ENCODE measurements at places on chromosomes 13 and 19.
A peak's percentile ranks its signal among the peaks of the same experiment; 100 is the strongest.

DNA sequence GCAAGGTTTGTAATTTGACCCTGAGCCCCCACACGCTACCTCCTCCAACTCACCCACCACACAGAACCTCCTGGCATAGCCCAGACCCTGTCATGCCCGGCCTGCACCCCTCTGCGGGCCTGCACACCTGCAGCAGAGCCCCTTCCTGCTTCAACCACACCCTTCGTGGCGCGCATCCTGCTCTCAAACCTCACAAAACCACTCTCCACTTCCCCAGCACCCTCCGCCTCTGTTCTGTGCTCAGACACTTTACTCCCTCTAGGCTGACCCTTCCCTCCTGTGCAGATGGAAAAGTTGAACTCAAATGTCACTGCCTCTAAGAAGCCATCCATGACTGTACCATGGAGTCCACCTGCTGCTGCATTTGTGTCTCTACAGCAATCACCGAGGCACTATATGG lies 28.5 kb downstream of the FAAP24 start:
- no peak for DNase-seq

DNA sequence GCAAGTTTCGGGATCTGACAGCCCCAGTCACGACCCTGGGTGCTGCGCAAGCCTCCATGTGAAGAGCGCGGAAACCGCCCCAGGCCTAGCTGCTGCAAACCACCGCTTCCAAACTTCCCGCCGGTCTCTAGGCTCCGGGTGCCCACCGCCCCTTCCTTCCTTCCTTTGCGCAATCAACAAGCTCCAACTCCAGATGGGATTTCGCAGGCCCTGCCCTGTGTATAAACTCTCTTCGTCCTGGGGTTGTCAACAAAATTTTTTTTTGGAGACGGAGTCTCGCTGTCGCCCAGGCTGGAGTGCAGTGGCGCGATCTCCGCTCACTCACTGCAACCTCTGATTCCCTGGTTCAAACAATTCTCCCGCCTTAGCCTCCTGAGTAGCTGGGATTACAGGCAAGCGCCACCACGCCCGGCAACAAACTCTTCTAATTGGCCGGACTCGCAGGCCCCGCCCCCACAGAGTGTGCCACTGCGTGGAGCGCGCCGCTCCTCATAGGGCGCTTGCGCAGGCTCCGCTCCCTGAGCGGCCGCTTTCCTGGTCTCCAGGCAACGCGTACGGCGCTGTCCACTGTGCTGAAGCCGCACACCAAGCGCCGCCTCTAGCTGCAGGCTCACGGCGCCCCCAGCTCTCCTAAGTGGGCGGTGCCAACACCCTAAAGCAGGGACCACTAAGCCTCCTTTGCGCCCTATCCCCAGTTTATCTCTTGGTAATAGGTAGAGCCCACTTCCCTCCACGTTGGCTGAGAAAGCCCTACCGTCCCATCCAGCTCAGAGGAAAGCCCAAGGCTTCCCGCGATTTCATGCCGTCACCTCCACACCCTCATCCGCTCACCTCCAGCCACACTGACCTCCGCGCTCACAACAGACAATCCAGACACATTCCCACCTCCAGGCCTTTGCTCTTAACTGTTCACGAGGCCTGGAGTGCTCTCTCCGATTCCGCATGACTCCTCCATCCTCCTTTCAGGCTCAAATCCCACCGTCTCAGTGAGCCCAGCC lies 5.5 kb upstream of the QTRT1 start:
- DNase-seq: peak; percentile 92

GRCh38 chr13:102236830-102237229 lies 165.0 kb downstream of the FGF14 start:
- DNase-seq: no peak

DNA sequence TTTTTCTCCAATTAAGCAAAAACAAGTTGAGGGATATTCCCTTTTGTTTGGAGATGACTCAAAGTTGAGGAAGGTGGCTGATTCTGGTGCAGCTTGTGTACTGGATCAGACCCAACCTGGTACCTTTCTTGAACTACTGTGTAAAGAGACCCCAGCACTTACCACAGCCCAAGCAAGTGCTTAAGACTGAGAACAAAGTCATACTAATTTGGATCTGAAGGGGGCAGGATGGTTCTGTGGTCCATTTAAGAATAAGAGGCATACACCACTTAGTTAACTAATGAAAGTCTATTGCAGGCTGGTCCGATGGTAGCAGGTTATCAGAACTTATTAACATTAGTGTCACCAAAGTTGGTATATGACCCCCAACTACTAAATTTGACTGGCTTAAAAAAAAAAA lies 6.3 kb downstream of the THSD1 start:
- no peak for DNase-seq

DNA sequence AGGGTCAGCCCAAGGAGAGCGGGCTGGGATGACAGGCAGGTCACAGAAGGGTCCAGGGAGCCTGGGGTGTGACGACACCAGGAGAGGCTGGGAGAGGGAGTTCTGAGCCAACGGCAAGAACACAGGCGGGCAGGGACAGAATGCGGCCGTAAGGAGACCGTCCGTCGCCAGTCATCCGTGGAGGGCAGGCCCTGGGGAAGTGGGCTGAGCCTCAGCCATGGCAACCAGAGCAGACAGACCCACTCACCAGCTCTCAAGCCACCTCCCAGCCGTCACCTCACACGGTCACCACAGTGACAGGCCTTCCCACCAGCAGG lies 3.7 kb upstream of the TMEM86B start:
- no peak for DNase-seq

DNA sequence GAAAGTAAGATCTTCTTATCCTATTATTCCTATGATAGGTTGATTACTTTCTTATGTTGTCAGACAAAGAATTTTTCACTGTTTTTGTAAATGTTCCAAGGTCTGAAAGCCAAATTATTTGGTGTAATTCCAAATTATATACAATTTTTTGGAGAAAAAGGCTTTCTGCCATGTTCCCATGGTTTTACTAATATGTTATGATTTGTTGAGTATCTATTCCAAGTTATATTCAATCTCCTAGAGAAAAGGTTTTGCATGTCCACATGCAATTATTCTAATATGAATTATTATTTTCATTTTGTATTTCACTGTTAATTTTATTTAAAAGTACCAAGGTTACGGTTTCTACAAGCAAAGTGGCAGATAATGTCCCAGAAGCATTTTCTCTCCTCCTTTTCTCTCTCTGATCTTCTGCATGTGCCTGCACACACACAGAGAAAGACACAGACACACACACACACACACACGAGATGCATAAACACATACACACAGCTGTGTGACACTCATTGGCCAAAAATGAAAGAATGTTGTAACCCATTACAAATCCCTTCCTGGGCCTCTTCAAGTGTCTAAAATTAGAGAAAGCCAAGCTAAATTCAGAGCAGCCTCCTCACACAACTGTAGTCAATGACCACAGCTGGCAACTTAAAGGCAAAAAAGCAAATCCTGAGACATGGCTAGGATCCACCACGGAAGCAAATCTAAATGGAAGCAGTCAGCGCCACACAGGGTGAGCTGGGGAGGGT lies 621.0 kb downstream of the EFNB2 start:
- DNase-seq: no peak

DNA sequence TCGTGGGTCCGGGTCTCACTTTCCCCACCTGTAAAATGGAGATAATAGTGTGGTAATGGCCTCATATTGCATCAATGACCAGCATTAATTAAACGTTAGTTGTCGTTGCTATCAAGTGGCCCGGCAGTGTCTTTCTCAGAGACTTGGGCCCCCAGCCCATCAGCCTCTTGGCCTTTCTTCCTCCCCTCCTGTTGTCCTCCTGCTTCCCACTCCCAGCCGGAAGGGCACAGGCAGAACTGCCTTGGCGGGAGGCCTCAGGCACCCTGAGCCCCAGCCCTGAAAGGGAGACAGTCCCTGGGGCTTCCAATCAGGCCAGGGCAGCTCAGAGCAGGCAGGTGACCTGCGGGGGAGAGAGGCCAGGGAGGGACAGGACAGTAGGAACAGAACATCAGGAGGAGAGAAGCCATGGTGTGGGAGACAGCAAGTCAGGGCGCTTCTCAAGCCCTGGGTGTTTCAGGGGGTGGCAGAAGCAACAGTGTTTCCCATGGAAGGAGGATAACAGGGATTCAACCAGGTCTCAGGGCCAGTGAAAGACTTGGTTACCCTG lies 4.6 kb downstream of the MARK4 start:
- no peak for DNase-seq

- peak; percentile 89 for DNase-seq
Measured at GRCh38 chr19:18160971-18161635, 8.1 kb downstream of the PIK3R2 start.

- no peak for DNase-seq
Measured at GRCh38 chr13:109687559-109688448, 98.6 kb downstream of the IRS2 start.

DNA sequence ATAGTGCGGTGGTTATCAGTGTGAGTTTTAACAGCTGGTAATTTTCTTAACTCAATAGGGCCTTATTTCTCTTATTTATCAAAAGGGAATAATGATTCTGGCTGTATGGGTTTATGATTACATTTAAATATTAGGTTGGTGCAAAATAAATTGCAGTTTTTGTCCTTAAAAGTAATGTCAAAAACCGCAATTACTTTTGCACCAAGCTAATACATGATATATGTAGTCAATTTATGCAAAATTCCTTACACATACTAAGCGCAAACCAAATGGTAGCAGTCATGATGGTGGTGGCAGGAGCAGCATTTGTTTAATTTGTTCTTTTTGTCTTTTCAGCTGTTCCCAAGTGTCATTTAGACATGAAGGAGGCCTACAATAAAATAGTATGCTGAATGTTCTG lies 1777.1 kb downstream of the OLFM4 start:
- DNase-seq: no peak

DNA sequence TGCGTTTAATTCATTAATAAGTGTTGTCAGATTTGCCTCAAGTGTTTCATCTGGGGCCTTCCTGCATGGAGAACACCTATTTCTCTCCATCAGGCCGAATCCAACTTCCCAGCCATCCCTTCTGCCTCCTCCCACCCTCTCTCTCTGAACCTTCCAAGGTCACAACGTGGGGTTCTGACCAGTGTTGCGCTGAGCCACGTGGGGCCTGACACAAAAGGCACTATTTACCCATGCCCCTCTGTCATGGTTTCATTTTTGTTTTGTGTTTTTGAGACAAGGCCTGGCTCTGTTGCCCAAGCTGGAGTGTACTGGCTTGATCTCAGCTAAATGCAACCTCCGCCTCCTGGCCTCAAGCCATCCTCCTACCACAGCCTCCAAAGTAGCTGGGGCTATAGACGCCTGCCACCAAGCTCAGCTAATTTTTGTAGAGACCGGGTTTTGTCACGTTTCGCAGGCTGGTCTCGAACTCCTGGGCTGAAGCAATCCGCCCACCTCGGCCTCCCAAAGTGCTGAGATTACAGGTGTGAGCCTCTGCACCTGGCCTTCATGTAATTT lies 8.6 kb upstream of the IRGC start:
- DNase-seq: no peak

DNA sequence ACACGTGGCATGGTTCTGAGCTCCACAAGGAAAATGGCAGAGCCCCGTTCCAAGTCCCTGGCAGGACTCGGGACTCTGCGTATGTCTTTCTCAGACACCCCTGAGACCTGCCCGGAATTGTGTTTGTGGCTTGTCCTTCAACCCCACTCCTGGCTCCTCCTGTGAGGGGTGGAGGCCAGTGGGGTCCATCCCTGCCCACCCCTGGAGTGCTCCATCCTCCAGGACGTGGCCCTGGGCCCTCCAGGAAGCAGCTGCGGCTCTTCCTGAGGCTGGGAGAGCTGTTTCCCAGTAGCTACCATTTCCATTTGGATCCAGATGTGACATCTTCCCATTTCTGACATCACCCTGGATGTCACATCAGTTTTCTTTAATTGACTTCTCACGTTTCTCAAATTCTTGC lies 118.7 kb upstream of the C1QTNF9B start:
- DNase-seq: no peak

- no peak for DNase-seq
Measured at GRCh38 chr13:45092663-45093062, 27.6 kb upstream of the GTF2F2 start.

DNA sequence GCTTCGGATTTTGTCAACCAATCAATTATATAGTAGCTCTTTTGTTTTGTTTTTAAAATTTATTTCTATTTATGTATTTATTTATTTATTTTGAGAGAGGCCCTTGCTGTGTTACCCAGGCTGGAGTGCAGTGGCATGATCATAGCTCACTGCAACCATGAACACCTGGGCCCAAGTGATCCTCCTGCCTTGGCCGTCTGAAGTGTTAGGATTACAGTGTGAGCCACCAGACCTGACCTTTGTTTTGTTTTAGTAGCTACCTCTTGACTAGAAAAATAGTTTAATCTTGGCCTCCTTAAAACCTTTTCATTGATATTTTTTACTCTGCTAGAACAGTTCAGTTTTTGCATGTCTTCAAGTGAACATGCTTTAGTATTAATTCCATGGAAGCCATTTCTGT lies 15.1 kb downstream of the GARRE1 start:
- DNase-seq: no peak

GRCh38 chr19:58581227-58582141 lies 8.3 kb upstream of the MZF1 start:
- peak; percentile 95 for DNase-seq

DNA sequence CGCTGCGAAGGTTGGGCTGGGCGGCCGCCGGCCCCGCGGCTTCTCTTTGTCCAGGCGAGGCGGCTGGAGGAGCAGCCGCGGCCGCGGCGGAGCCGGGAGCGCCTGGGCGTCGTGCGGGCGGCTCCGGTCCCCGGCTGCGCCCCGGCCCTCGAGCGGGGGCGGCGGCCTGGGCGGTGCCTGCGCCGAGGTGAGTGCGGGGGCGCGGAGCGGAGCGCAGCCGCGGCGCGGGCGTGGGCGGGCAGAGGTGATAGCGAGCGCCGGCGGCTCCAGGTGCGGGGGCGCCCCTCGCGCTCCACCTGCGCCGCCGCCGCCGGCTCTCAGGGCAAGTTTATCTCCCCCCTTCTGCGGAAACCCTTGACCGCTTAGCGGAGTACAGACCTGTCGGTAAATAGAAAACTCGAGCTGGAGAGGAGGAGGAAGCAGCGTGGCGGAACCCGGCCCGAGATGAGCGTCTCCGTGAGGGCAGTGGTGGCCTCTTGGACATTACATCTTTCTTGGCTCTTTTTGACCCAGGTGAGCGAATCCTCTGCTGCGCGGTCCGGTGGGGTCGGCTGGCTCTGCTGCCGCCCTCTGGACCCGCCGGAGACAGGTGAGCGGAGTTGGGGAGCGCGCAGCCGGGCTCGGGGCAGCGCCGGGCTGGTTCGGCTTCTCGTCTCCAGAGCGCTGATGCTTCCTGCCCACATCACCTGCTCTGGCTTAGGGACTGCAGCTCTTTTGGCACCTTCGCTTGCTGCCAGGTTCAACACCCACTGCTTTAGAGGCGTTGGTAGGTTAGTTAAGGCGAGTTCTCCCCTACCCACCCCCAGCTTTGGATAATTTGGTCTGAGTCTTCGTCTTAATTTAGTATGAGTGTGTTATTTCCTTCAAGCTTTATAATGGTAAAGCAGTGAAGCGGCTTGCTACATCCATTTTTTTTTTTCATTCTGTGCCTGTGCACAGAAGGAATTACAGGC lies at the start of gene MTUS2:
Gene MTUS2 (plus strand): TSS at position 241 of the 953 bp plus-strand sequence.
- DNase-seq: peak; percentile 45
